ENCODE measurements at places on chromosomes 12 and 14.

DNA sequence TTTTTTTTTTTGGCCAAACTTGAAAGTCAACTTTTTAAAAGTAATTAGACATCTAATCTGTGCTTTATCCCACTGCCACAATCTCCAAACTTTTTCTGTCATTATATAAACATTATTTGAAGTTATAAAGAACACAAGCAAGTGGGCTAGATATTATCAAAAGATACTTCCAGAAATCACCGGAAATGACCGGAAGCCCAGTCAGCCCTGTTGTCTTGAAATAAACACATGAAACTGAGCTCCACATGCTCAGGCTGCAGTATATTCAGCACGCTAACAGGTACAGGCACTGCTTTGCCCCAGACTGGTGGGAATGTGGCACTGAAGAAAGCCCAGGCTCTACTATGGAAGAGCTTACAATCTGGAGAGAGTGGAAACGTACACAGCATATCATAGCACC, 158.9 kb upstream of the PLEKHG7 start:
- no peak for DNase-seq

- DNase-seq, result no peak
These were observed 507 bp downstream of the AQP5 start for GRCh38 chr12:49961993-49962764.

DNA sequence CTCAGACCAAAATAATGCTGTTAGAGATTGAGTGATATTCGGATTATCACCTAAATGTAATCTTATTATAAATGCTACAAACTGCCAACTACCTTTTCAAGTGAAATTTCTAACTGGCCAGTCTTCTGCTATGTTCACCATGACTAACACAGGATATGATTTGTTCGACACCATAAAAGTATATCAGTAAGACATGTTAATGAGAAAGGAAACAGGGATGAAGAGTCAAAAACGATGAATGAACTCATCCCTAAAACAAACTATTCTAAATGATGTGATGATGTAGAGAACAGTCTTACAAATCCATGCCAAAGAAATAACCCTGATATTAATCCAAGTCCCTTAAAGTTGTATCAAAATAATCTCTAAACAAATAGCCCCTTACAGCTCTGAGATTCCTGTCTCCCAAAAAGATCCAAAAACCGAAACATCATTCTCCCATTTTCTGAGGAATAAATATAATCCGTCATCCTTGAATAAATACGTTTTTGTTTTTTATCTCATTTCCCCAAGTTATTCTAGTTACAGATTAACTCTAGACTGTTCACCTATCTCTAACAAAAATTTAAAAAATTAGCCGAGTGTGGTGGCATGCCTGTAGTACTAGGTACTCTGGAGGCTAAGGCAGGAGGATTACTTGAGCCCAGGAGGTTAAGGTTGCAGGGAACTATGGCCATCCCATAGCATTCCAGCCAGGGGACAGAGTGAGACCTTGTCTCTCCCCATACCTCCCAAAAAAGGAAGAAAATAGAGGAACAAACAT, 9.1 kb downstream of the SCAF11 start:
- no peak for DNase-seq

- no peak for DNase-seq
These were observed 14.0 kb downstream of the GIT2 start for GRCh38 chr12:109982210-109982609.

DNA sequence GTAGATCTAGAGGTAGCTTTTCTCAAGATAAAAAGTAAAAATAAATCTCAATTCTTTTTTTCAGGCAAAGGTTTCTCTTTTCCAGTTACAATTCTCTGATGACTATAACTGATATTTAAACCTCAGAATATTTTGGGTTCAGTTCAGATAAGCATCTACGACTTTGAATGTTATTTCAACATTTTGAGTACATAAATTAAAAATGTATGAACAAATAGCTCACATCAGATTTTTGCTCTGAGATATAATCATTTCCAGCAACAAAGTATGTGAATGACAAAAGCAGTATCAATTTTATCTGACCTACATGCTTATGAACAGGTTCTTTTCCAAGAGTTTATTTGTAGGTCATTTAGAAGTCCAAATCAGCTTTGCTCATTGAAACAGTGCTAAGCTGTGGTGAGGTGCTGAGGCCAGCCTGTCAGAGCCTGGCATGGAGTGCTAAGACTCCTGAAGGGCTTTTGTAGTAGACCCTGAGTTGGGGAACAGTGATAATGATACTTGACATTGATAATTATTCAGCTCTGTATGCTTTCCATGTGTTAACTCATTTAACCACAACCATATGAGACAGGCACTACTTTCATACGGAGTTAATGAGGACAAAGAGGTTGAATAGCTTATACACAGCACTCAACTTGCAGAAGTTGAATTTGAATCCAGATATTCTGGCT, 205.0 kb upstream of the DCN start:
- DNase-seq, result no peak

GRCh38 chr12:108462686-108463085, 52.4 kb upstream of the FICD start:
- DNase-seq, result no peak

- DNase-seq, result no peak
These were observed 1.8 kb upstream of the AQP5 start for GRCh38 chr12:49959685-49960473.

- no peak for DNase-seq
These were observed 7.1 kb upstream of the KRT84 start for GRCh38 chr12:52392465-52393007.

- DNase-seq, result no peak
These were observed 795 bp downstream of the LMBR1L start for GRCh38 chr12:49109641-49110463.

- DNase-seq, result no peak
These were observed 110.0 kb upstream of the EEA1 start for GRCh38 chr12:93039062-93039461.

DNA sequence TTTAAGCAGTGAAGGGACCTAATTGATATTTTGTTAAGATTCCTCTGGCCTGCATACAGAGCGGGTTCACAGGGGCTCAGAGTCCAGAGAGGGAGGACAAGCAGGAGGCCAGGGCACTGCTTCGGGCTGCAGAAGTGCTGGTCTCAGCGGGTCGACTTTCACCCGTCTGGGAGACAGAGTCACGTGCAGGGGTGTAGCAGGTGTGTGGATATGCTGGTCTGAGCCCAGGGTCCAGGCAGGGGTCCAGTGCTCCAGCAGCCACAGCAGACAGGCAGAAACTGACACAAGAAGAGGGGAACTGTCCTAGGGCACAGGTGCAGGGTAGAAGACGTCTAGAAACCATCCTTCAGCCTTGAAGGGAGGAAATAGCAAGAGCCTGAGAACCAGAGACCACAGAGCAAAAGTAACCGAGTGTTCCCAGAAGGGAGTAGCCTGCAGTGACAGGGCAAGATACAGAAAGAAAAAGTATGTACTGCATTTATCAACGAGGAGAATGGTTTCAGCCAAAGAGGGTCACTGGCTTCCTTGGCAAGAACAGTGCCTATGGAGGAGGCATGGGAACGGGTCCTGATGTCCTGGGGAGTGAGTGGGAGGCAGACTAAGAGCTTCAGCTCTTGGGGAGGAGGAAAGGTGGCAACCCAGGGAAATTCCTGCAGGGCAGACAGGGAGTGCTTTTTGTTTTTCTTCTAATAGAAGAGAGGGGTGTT, 28.7 kb downstream of the FBXO21 start:
- no peak for DNase-seq
